MM.1S (cell line): ENCODE measurements at places on chromosomes 7 and 10.

DNA sequence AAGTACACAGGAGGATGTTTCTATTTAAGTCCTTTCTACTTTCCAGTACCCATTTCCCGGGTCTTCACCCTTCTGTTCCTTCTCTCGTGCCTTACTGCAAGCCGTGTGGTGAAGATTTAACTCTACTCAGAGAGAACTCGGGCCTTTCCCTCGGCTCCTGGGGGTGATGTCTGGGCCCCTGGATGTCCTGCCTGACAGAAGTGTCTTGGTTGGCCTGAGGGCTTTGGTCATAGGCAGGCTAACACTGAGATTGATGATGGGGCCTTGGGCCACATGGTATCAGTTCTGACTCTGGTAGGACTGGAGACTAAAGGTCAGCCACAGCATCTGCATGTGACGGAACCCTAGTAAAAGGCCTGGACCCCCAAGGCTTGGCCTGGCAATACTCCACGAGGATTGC, 80.4 kb downstream of the CHST15 start:
- DNase-seq = no peak

GRCh38 chr10:132746386-132746785, 39.6 kb downstream of the NKX6-2 start:
- no peak for DNase-seq

DNA sequence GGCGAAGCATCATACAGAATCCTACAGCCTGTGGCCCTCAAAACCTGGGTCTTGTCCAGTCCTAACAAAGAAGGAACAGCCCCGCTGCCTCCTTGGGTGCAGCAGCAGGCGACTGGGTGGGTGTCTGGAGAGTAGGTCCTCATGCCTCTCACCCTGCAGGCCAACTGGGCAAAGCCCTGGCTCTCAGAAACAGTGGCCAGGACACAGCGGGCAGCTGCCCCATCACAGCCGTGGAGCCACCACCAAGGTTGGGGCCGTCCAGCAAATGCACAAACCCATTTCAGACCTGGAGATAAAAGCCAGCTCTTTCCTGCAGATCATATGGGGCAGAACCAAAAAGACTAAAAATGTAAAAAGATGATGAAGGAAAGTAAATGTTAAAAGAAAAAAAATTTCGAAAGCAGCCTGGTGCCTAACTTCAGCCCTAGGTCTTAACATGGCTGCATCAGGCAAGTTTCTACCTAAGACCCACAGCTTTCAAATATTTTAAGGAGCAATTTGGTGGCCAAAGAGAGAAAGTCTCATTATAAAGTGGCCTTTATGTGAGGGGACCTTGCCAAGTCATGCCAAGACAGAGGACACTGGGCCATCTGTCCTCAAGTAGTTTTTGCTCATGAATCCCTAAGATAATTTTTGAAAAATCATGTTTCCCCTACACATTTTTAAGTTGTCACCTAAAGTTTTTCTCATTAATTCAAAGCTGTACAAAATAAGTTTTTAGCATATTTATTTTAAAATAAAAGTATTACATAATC, 142.1 kb downstream of the PAXIP1 start:
- DNase-seq = no peak

DNA sequence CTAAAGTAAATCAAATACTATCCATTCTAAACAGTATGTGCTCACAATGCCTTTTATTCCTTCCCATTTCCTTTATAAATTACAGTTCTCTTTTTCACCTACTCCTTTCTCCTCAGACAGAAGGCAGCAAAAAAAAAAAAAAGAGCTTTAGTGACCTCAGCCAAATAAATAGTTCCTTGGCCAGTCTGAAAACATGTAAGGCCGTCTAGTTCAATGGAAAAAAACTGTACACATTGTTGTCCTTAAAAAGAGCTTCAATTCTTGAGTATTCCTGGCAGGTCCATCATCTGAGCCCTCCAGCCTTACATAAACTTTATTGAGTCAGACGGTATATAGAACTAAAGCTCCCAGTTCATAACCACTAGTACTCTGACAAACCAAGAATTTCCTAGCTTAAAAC, 185.4 kb downstream of the CACNA2D1 start:
- DNase-seq = no peak

DNA sequence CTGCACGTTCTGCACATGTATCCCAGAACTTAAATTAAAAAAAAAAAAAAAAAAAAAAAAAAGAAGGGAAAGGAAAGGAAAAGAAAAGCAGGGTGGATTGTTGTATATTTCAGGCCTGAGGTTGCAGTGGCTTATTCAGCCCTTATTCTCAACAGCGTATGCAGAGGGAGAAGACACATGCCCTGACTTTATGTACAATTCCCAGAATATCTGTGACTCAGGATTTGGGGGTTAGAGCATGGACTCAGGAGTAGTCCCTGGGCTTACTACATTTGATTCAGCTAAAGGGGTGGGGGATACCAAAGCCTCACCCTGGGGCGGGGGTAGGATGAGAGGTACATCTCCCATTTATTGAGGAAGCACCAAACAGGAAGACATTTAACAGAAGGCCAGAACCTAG, 137.4 kb downstream of the MYOF start:
- no peak for DNase-seq

- DNase-seq = peak; percentile 82
These were observed at the start of gene MGMT for GRCh38 chr10:129466703-129467358. MGMT (plus strand) TSS chr10:129467241.

DNA sequence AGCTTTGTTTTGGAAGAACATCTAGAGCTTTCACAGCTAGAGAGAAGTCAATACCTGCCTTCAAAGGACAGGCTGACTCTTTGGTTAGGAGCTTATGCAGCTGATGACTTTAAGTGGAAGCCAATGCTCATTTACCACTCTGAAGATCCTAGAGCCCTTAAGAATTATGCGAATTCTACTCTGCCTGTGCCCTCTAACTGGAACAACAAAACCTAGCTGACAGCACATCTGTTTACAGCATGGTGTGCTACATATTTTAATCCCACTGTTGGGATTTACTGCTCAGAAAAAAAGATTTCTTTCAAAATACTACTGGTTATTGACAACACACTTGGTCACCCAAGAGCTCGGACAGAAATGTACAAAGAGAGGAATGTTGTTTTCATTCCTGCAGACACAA, 57.3 kb downstream of the PALS2 start:
- no peak for DNase-seq

DNA sequence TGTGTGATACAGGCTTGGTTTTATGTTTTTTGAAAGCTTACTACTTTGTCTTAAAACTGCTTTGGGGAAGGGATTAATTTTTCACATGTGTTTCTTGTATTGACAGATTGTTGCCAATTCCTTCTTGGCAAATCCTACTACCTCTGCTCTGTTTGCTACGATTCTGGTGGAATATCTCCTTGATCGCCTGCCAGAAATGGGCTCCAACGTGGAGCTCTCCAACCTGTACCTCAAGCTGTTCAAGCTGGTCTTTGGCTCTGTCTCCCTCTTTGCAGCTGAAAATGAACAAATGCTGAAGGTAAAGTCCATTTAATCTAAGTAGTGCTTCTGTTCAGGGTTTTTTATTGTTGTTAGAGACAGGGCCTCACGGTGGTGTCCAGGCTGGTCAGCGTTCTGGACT, 33.6 kb downstream of the TRRAP start:
- DNase-seq = no peak

DNA sequence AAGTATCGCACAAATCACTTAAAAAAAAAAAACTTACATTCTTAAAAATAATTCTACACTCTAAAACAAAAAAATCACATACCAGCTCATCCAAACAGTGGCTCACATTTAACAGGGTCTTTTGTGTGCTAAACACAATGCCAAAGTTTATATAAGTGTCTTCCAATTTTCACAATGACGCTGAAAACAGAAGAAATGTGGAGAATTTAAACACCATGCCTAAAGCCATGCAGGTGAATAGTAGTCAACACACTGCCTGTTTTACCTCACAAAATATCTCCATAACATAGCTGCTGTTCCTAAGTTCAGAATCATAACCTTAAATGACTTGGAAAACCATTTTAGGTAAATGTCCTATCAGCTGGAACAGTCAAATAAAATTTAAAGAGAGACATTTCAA, 55.0 kb downstream of the GRB10 start:
- DNase-seq = no peak

DNA sequence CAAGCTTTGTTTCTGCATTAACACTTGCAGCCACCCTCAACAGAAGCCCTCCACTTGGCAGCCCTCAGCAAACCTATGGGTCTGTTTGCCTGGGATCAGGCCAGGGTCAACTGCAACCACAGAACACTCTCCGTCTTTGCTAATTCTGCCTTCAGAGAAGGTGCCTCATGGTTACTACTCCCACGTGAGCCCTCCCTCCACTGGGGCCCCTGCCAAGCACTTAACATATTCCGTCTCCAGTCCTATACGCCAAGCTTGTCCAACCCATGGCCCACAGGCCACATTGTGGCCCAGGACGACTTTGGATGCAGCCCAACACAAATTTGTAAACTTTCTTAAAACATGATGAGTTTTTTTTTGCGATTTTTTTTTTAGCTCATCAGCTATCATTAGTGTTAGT, 54.7 kb downstream of the HSPA12A start:
- no peak for DNase-seq

DNA sequence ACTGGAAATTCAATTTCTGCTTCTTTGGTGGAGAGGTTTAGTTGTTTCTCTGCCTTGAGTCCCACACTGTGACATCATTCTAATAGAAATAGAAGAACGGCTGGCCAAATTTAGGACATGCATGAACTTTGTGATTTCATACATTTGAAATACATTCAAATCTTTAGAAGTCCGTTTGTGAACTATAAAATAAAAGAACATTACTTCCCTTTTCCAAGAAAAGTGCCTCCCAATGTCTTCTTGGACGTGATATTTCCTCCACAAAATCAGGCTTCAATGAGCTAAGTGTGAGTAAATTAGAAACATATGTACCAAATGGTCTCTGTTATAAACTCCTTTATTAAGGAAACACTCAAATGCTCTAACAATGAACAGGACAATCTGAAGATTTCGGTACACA, 314.5 kb upstream of the AKR1E2 start:
- DNase-seq = no peak

- DNase-seq = no peak
These were observed 45.4 kb downstream of the CTTNBP2 start for GRCh38 chr7:117827862-117828261.
